ENCODE measurements at places on chromosomes 7 and 10. TPM values are rescaled to one million over a fixed set of nuclear protein-coding genes. Genes with fewer than 3 reads are reported as not detected.
A peak's percentile ranks its signal among the peaks of the same experiment; 100 is the strongest.

The ARMC3 gene
- not detected for total RNA-seq

The COL17A1 gene
- 0.43 TPM for total RNA-seq

The ANXA8L1 gene
- total RNA-seq = 0.68 TPM

- no peak for DNase-seq
These were observed 228.8 kb upstream of the KIAA1217 start for GRCh38 chr10:23980094-23980493.

DNA sequence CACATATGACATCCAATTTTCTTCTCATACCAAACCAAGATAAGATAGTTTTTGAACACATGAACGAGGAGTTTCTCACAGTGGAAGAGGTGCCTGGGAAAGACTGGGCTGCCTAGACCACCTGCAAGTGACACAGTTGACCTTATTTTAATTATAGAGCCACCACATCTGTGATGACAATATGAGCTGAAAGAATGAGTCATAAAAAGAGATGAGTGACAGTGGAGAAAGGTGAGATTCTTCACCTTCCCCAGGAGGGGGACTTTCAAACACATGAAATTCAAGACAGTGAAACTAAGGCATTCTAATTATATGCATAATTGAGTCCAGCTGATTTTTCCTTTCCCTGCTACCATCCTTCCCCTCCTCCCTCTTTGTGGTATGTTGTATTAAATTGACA, 475.5 kb downstream of the NXPH1 start:
- no peak for DNase-seq

- DNase-seq = no peak
These were observed 502.9 kb downstream of the HTR7 start for GRCh38 chr10:90354914-90355313.

GRCh38 chr10:71623098-71623985, 96.2 kb downstream of the C10orf105 start:
- DNase-seq = no peak

GRCh38 chr10:103820101-103821062, 35.0 kb downstream of the SH3PXD2A start:
- peak; percentile 91 for DNase-seq

- DNase-seq = no peak
These were observed 218.8 kb downstream of the PHF14 start for GRCh38 chr7:11192506-11192905.

- no peak for DNase-seq
These were observed 54.1 kb downstream of the SRI start for GRCh38 chr7:88165697-88166096.

GRCh38 chr10:102927311-102928010, 9.4 kb downstream of the CNNM2 start:
- no peak for DNase-seq

DNA sequence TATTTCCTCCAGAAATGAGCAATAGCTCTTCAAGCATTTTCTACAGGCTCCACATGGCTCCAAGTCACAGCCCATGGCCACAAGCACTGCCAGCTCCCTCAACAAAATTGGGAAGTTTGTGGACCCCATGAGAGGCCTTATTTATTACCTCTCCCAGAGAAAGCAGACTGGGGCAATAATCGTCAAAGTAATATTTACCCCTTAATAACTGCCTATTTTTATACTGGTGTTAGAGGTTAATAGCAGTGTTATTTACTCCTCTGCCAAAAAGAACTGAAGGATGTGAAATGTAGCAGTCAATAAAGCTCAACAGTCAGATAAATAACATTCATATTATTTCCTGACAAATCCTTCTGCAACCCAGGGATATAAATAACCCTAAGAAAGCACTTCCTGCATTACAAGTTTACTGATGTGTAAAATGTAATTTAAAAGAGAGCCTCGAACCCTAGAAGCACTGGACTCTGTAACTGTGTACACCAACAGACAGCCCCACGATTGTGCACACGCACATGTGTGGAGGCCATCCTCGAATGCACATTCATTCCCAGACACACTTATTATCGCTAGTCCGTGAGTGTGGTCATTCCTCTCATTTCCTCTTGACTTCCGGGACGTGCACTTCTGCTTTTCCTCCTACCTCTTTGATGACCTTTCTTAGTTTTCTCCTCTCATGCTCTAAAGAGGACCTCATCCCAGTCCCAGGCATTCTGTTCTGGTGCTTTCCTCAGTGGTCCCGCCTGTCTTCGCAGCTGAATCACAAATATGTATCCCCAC, 157.4 kb downstream of the EVX1 start:
- no peak for DNase-seq

- DNase-seq = no peak
These were observed 11.5 kb downstream of the CREB3L2 start for GRCh38 chr7:137990251-137990941.

DNA sequence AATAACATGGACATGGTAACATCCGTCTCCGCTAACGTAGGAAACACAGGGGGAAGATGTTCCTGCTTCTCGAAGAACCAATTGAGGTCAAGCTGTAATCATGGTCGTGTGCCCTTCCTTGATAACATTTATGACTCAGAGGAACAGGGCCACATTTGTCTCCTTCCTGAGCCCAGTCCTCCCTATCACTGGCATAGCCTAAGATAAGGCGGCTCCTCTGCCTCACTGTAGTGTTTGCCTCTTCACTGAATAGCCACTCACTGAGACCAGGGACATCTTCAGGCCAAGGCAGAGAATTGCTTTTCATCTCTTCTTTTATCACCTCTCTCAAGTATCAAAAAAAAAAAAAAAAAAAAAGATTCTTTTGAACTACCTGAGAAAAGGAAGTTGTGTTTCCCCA, 5.4 kb upstream of the GRM8 start:
- no peak for DNase-seq
